ENCODE measurements at places on chromosomes 3 and 15. TPM values are rescaled to one million over a fixed set of nuclear protein-coding genes. Genes with fewer than 3 reads are reported as not detected.

The TPRG1 gene
- total RNA-seq, result 0.28 TPM

The GP5 gene
- total RNA-seq, result not detected

The CHST13 gene
- 1.0 TPM for total RNA-seq

The CPLX3 gene
- not detected for total RNA-seq

The TMEM115 gene
- 40.0 TPM for total RNA-seq

The ERICH6 gene
- total RNA-seq, result 0.07 TPM

The BCHE gene
- total RNA-seq, result 1.1 TPM

The FGF12 gene
- 0.38 TPM for total RNA-seq

The SPSB4 gene
- total RNA-seq, result 0.13 TPM

The CACNA2D3 gene
- total RNA-seq, result 0.05 TPM

The FAM3D gene
- total RNA-seq, result not detected

The ADGRG7 gene
- not detected for total RNA-seq

The CLRN1 gene
- not detected for total RNA-seq

The GFM1 gene
- total RNA-seq, result 42.0 TPM

The TLR9 gene
- not detected for total RNA-seq

The CYP1A2 gene
- total RNA-seq, result not detected

The PXYLP1 gene
- total RNA-seq, result 10.6 TPM

The LDHAL6B gene
- total RNA-seq, result not detected

The BFSP2 gene
- total RNA-seq, result not detected

The TMEM207 gene
- total RNA-seq, result not detected

The CCR8 gene
- not detected for total RNA-seq

The KIF7 gene
- total RNA-seq, result 4.9 TPM

The ZNF501 gene
- not detected for total RNA-seq

The SI gene
- not detected for total RNA-seq

The CCK gene
- total RNA-seq, result 1.4 TPM

The RFC4 gene
- total RNA-seq, result 53.0 TPM

The SCAANT1 gene
- not detected for total RNA-seq

The ZNF619 gene
- 2.2 TPM for total RNA-seq

The IGSF11 gene
- 4.8 TPM for total RNA-seq

The ANKUB1 gene
- total RNA-seq, result not detected

The ABHD17C gene
- total RNA-seq, result 48.8 TPM

The CNTN3 gene
- total RNA-seq, result not detected

The AADACL2 gene
- not detected for total RNA-seq

The ROPN1B gene
- not detected for total RNA-seq

The EPHB1 gene
- not detected for total RNA-seq

The GOLGA8S gene
- total RNA-seq, result 0.18 TPM

The PLSCR4 gene
- 4.4 TPM for total RNA-seq

The C3orf20 gene
- total RNA-seq, result not detected

The CNTN6 gene
- not detected for total RNA-seq

The UQCC5 gene
- total RNA-seq, result 85.4 TPM

The GOLGA8Q gene
- 0.08 TPM for total RNA-seq

The SLC15A2 gene
- 0.36 TPM for total RNA-seq

The EDEM1 gene
- total RNA-seq, result 23.2 TPM

The APOD gene
- 0.51 TPM for total RNA-seq

The LSMEM2 gene
- not detected for total RNA-seq

The FAM81A gene
- total RNA-seq, result 17.3 TPM

The MAGEL2 gene
- total RNA-seq, result not detected

The PARP15 gene
- total RNA-seq, result not detected

The SIDT1 gene
- 0.19 TPM for total RNA-seq

The BBX gene
- total RNA-seq, result 15.6 TPM

The GPR27 gene
- 4.0 TPM for total RNA-seq

The TRH gene
- not detected for total RNA-seq

The PTX3 gene
- 0.80 TPM for total RNA-seq

The GREM1 gene
- 21.2 TPM for total RNA-seq

The TMEM266 gene
- 0.05 TPM for total RNA-seq

Measured in A549 treated with DMSO at 1 μM for 4 hours (cell line).